Heart left ventricle (tissue), 16 donors: ENCODE measurements at places on chromosomes 11 and 22.
A peak's percentile ranks its signal among the peaks of the same experiment; 100 is the strongest.

- no peak for DNase-seq
Observed at GRCh38 chr11:120273432-120273831, 33.5 kb downstream of the POU2F3 start.

DNA sequence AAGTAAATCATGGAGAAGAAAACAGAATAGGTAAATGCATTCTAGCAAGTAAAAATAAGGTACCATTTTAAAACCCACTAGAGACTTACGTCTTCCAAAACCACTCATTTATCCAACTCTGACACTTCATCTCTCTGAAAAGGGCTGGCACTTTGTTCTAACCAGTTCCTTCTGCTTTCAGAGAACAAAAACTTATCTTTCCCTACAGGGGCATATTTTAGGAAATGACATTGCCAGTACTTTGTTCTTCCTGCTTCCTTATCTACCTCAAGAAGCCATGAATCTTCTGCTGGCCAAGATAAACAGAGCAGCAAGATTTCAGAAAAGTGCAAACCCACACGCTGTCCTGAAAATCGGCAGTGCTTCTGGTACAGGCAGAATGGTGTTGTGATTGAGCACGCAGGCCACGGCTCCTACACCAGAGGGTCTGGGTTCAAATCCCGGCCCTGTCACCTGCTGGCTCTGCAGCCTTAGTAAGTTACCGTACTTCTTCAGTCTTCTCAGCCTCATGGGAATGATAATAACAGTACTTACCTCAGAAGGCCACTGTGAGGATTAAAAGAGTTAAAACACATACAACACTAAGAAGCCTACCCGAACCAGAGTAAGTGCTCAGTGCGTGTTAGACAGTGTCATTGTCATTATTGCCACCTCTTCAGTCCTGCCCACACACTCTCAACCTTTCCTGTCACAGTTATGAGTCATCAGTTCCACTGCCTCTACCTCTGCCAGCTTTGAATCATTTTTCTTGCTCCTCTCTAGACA lies 11.0 kb downstream of the MPZL3 start:
- no peak for DNase-seq

DNA sequence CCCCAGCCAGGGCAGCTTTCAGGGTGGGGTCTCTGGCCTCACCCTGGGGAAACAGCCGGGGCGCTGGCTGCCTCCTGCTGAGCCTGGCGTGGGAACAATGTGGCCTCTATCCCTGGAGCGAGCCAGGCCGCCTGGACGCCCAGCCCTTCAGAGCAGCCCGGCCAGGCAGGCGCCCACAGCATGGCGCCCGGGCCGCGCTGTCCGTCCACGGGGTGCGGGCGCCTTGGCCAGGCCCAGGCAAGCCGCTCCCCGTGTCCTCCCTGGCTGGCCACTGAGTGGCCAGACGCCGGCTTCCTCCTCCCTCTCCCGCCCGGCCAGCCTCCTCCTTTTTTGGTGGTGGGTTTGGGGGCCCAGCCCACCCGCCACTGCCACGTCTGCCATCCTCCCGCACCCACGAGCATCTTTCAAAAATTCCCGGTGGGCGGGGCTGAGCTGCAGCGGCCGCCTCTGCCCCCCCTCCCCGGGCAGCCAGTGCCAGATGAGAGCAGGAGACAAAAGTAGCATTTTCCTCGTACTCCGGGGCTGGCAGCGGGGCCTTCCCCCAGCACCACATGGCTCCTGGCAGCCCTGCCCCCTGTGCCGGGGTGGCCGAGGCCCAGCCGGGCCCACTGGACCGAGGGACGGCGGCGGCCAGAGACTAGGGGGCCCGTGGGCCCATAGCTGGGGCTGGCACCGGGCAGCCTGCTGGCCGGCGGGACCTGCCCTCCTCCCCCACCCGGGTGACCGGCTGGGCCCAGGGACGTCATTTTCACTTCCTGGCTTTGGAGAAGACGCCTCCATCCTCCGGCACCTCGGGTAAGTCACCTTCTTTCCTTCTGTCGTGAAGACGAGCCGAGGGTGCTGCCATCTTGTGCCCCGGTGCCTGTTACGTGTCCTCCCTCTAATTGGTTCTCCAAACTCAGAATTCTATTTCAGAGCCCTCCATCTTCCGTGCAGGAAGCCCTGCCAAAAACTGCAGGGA lies 70.2 kb upstream of the PPARA start:
- peak; percentile 79 for DNase-seq

DNA sequence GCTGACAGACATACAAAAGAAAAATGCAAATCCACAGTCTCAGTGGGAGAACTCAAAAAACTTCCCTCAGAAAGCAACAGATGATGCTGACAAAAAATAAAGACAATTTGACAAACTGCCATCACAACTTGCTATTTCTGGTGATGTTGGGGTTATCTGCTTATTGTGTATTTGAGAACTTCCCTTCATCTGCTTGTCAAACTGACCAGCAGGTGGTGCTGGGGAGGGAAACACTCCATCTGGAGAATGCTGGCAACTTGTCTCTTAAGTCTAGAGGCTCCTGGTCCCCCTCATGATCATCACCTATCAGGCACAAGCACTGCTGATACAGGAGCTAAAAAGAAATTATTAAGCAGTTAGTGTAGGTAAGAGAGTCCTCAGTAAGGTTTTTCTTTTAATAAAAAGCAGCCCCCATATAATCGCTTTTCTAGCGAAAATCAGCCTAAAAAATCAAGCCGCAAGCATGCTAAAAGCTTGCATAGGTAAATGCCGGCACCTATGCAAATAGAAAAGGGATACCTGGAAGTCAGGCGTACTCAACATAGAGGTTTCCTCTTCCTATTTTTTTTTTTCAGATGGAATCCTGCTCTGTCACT lies 9.8 kb upstream of the FAM111B start:
- DNase-seq: no peak

DNA sequence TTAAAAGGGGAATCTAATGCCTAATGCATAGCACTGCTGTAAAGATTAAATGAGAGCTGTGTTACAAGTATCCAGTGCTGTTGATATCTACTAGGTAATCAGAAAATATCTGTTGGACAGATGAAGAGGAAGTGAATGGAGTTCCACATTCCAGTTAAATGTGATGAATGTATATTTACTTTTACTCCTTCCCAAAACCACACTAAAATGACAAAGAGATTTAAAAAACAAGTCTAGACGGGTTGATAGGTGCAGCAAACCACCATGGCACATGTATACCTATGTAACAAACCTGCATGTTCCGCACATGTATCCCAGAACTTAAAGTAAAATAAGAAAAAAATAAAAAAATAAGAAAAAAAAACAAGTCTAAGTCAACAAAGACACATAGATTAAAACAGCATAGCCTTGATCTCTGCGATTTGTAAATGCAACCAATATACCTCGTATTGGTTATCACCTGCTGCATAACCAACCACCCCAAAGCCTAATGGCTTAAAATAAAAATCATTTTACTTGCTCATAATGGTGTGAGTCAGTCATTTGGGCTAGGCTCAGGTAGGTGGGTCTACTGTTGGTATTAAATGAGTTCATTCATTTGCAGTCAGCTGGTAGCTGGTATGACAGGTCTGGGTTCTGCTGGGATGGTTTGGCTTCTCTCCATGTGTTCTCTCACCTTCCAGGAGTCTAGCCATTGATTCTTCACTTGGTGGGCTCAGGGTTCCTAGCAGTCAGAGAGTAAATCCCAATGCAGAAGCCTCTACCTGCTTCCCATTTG lies 39.7 kb upstream of the SLC6A5 start:
- DNase-seq: no peak

DNA sequence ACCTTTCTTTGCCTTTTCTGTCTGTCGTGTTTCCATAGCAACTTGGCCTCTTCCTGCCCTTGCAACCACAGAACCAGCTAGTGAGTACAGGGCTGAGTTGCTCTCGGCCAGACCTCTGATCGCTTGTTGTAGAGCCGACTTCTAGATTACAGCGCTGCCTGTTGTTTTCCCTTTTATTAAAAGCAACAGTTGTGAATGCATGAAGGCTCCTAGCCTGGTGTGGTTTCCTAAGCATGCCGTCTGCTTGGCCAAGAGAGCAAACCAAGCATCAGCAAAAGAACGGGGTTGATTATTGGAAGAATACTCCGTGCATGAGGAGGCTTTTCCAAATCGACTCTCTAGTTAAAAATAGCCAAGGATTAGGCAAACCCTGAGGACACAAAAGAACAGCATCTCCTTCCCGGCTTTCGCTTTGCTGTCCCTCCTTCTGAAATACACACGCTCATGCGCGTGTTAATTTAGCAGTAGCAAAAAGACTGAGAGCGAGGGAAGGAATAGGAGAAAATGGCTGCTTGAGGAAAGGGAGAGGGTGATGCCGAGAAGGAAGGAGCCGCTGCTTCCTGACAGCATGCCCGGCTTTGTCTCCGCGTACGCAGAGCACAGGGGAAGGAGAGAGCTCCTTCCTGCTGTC lies 71.5 kb upstream of the TTC12 start:
- no peak for DNase-seq

GRCh38 chr11:65615229-65615949 lies at the start of gene PCNX3:
PCNX3 (plus strand) TSS chr11:65615776; CDS start chr11:65616312, 536 bp downstream.
- DNase-seq: peak; percentile 100

DNA sequence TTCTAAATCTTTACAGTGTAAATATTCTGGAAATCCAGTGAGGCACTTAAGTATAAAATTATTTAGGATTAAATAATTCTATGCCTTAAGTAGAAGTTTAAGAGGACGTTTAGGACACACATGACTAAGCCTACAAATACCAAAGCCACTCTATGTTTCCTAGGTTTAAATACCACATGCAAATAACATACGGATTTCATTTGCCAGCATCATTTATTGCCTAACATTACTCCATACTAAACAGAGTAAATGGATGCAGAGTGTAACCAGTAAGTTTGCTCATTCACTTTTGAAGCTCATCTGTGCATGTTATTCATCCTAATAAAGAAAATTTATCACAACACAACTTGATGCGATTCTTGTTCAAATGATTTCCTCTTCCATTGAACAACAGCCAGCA lies 4.1 kb downstream of the BDNF start:
- no peak for DNase-seq

- no peak for DNase-seq
Observed at GRCh38 chr22:50269573-50269969, 609 bp downstream of the MAPK11 start.

DNA sequence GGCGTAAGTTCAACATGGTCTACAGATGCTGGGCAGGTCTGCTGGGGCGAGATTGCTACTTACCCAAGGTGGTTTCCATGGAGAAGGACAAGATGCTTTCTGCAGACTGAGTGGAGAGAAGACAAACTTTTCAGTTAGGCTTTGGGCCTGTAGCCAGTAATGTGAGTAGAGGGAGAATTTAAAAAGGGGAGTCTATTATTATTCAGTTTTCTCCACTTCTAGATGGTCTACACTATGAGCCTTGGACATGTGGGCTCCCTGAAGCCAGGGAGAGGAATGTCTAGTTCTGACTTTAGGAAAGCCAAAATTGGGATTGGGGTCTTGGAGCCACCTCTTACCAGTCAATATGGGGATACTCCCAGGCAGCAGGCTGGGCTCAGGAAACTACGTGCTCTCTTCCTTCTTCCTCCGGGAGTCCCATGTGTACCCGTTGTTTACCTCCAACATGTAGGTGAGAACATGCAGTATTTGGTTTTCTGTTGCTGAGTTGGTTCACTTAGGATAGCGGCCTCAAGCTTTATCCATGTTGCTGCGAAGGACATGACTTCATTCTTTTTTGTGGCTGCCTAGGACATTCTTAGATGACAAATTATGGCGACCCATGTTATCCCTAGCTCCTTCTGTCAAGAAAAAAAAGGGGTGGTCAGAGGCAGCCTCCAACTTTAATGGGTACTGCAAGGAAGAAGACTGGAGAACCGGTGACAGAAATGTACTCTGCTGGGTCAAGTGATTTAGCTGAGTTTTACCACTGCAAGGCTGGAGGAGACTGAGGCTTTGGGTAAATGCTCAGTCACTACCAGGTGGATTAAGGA lies 14.7 kb upstream of the ZNF280A start:
- DNase-seq: no peak

DNA sequence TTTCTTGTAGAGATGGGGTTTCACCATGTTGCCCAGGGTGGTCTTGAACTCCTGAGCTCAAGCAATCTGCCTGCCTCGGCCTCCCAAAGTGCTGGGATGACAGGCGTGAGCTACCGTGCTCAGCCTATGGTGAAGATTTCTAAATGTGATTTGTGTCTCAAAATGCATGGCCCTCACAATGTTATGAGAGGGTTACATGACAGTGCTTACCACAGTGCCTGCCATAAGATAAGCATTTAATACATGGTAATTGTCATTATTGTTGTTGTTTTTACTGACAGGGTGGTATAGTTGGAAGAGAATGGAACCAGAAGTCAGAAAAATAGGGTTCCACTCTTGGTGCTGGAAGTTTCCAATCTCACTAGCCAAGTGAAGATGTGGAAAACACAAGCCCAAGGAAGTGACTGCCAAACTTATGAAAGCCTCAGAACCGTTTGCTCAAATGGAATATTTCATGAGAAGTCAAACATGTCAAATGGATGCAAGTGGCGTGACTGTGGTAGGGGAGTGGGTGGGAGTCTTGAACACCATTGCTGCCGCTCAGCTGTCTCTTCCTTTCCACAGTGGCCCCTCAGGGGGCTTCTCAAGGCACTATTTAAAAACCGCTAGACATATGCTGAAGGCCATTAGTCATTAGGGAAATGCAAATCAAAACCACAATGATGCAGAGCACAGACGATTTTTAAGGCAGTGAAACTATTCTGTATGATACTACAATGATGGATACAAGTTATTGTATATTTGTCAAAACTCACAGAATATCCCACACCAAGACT lies 29.1 kb upstream of the LMO2 start:
- no peak for DNase-seq

DNA sequence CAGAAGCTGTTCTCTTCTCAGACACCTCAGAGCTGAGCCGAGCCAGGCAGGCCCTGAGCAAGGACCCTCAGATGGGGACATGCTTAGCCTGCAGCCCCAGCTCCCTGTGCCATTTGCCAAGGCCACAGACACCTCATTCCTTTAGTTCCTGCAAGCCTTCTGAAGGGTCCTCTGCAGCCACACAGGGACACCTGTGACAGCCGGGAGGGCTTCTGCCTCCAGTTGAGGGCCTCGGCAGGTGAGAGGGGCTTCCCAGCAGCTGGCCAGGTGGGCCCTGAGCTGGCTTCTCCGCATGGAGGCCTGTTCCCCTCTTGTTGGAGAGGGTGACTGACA lies 18.2 kb downstream of the INCENP start:
- DNase-seq: no peak

- DNase-seq: no peak
Observed at GRCh38 chr11:134920851-134921608, 509.0 kb upstream of the B3GAT1 start.

DNA sequence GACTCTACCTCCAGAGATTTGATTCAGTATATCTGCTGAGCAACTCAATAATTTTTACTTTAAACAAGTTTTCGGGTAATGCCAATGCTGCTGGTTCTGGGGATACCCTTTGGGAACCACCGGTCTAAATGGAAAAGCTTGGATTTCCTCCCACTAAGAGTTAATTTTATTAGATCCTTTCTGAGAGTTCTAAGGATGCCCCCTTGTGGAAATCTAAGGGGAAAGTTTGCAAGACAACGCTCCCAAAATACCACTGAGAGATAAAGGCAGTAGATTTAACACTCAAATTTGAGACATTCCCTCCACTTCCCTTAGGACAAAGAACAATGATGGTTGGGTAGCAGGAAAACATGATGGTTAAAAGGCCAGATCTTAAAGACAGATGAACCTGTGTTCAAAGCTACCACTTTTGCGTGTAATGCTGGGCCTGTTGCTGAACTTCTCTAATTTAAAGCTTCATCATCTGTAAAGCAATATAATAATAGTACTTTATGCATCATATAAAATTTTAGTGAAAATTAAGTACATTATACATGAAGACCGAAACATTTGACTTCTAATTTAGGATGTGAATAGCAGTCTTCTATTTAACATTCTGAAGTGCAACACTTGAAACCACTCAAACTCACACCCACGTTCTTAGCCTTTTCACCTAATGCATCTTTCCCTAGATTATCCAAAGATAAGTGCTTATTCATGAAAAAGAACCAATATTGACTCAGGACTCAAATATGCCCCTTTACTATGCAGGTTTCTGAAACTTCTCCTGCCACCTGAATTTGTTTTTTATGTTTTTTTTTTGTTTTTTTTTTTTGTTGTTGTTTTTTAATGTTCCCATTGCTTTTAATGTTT lies 110.1 kb upstream of the LUZP2 start:
- no peak for DNase-seq
